ENCODE measurements at places on chromosomes 6 and 20.

- no peak for DNase-seq
Measured at GRCh38 chr6:165404296-165404695, 94.9 kb upstream of the C6orf118 start.

DNA sequence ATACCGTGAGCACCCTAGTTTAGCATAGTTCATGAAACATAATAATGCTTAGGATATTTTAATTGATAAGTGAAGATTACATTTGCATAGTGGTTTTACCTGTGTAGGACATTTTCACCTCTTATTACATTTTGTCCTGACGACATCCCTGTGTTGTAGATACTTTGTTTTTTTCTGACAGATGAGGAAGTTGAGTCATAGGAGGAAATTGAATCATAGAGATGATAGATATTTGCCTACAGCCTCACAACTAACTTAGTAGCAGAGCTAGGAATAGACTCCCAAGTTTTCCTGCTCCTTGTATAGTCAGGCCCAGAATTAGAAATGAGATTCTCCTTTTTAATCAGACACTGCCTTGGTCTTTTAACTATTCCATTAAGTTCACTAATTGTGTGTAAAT lies 100.5 kb upstream of the SUPT3H start:
- DNase-seq: no peak

DNA sequence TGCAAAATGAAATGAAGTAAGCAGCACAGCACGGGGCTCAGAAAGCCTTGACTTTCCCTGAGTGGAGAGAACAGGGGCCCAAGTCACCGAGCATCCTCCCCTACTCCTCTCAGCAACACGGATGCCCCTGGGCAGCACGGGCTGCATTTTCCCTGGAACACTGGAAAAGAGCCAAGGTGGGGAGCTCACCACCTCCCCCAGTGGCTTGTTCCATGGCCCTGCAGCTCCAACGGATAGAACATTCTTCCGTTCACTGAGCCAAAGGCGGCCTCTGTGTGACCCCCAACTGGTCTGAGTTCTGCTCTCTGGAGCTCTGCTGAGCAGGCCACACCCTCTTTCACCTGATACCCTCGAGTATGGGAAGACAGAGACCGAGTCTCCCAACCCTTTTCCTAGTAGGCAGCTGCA lies 20.8 kb upstream of the EMILIN3 start:
- no peak for DNase-seq

- no peak for DNase-seq
Measured at GRCh38 chr20:46255440-46256104, 52.7 kb downstream of the CDH22 start.

DNA sequence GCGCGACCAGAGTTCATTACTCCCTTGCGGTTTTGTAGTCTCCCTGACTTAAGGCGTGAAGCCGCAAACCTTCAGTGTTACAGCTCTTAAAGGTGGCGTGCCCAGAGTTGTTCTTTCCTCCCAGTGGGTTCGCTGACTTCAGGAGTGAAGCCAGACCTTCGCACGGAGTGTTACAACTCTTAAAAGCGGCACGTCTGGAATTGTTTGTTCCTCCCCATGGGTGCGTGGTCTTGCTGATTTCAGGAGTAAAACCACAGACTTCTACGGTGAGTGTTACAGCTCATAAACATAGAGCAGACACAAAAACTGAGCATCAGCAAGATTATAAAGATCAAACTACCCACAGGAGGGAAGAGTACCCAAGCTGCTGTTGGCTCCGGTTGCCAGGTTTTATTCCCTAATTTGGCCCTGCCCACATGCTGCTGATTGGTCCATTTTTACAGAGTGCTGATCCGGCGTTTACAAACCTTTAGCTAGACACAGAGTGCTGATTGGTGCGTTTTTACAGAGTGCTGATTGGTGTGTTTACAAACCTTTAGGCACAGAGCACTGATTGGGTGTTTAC lies 10.4 kb downstream of the TMEM14C start:
- DNase-seq: no peak

GRCh38 chr6:28943223-28943556 lies 19.4 kb upstream of the TRIM27 start:
- DNase-seq: no peak

- no peak for DNase-seq
Measured at GRCh38 chr6:124960757-124961463, 1.3 kb upstream of the RNF217 start.

DNA sequence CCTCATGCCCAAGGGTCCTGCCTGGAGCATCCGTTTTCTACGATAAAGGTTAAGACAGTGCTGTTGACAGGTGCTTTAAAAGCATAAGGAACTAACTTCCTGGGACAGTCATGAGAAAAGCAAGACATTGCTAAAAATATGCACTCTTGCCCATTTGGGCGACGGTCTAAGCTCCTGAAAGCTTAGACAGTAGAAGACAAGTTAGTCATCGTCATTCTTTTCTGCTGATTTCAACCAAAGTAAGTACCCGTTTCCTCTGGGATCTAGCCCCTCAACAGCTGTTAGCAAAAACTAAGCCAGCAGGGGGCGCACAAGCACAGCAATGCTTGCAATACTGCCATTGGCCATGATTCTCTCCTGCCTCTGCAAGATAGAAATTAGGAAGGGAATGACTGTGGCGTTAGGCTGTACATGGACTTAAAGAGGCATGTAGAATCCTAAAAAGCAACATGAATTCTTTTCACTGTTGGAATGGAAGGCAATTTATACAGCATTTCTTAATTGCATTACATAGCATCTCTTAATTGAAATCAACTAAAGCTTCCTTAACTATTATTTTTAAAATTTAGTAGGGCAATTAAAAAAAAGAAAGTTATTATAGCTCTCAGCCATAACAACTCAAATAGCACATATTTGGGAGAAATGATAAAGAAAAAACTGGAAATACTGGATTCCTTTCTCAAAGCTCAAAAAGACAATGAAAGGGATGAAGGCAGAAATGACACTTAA lies 147.8 kb upstream of the RALGAPA2 start:
- peak; percentile 75 for DNase-seq

DNA sequence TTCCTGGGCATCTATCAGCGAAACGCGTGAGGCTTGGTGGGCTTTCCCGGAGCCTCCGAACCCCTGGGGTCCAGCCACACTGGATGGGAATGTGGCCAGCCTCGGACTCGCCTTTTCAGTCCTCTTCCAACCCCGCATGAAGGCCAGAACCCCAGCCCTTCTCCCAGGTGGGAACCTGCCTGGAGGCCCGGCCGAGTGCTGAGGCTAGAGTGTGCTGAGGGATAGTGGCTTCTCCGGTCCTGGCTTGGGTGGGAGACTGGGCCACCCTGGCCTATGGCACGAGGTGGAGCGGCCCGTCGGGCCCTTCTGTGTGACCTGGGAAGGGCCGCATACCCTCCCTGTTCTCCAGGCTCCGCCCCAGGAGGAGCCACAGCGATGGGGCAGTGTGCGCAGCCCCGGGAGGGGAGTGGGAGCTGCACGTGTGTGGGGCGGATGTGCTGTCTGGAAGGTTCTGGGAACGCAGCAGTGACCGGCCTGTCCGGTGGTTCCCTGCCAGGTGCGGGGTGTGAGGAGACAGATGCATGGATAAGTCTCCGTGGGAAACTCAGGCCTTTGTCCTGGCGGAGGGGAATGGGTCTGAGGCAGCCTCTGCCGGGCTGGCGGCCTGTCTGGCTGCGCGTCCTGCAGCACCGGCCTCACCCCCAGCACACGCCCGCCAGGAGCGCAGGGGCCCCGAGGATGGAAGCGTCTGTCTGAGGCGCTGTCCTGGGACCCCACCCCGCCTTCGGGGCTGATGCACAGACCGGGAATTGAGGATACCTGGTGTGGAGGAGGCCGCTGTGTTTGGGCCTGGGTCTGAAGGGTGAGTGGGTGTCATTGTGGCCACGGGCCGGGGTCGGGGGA lies 1.1 kb upstream of the BHLHE23 start:
- no peak for DNase-seq

GRCh38 chr6:140236732-140237131 lies 862.3 kb upstream of the CITED2 start:
- DNase-seq: no peak

GRCh38 chr6:54697424-54697823 lies 149.1 kb upstream of the FAM83B start:
- no peak for DNase-seq

DNA sequence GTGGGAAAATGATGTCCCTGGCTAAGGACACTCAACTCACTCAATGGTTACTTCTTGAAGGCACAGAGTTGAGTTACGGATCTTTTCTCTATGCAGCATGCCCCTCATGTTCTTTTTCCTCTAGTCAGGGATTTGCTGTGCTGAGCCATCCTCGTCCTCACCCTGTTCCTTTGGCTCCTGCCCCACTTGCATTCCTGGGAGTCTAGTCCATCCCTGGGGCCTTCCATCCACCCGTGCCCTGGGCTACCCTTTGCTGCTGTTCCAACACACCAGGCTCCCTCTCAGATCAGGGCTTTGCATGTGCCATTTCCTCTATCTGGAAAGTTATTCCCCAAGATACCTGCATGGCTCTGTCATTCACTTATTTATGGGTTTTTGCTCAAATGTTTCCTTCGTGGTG lies 13.3 kb upstream of the KCNG1 start:
- no peak for DNase-seq

DNA sequence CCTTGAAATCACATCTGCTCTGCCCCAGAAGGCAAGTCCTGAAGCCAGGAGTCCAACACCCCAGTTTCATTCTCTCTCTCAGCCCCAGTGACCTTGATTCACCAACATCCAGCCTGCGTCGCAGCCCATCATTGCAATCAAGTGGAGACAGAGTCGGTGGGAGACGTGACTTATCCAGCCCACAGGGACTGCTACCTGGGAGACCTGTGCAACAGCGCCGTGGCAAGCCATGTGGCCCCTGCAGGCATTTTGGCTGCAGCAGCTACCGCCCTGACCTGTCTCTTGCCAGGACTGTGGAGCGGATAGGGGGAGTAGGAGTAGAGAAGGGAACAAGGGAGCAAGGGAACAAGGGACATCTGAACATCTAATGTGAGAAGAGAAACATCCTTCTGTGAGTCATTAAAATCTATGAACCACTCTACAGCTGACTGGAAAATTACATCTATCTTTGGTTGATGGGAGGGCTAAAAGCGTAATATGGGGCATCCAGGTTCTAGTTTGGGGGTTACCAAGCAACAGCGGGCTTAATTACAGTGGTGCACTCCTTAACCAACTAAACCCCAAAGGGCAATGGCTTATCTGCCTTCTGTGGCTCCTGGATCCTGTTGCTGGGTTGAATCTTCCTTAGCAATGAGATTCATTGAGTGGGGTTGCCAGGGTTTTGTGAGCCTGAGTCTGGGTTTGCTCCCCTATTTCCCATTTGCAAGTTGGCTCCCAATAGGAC lies 2.5 kb downstream of the LY6G6D start:
- DNase-seq: no peak

DNA sequence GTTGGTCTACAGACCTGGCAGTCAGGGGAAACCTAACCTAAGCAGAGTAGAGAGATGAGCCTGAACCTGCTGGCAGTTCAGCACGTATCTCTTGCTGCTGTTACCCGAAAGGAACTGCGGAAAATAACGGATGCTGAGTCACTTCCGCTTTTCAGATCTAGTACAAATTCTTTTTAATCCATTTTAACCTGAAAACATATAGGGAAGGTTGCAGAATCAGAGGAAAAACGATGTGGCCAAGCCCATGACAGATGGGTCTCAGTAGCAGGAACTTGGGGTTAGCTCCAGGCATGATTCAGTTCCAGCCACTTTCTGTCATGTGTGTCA lies 351.9 kb upstream of the PRND start:
- DNase-seq: peak; percentile 1

DNA sequence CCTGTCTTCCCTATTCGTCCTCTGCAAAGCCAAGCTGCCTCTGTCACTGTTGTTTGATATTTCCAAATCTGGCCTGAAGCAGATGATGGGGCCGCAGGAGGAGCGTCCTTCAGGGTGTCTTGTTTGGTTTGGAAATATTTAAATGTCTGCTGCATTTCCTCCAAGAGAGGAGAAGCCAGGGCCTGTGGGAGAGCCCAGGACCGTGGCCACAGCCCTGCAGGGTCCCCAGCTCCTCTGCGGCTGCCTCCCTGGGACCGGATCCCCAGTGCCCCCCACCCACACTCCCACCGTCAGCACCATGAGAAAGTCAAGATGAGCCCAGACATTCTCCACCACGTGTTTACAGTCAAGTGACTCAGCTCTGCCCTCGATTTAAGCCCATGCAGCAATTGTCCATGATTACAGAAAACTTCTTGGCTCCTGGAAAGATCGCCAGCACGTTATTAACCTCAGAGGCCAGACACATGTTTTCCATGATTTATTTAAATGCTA lies 18.2 kb downstream of the FOXF2 start:
- no peak for DNase-seq

GRCh38 chr20:11080781-11081377 lies 407.1 kb upstream of the JAG1 start:
- no peak for DNase-seq

GRCh38 chr6:7254980-7255835 lies 57.8 kb downstream of the SSR1 start:
- DNase-seq: no peak

GRCh38 chr6:2665146-2666070 lies 85.3 kb downstream of the MYLK4 start:
- DNase-seq: no peak

- DNase-seq: peak; percentile 64
Measured at GRCh38 chr20:35303735-35304491, 11.7 kb upstream of the FAM83C start.

GRCh38 chr20:1627200-1627550 lies 7.4 kb upstream of the SIRPB1 start:
- no peak for DNase-seq

GRCh38 chr6:14757418-14757817 lies 488.5 kb upstream of the JARID2 start:
- DNase-seq: no peak

GRCh38 chr6:150403458-150404246 lies 34.8 kb downstream of the IYD start:
- no peak for DNase-seq

GRCh38 chr20:44883214-44883902 lies 2.1 kb upstream of the YWHAB start:
- DNase-seq: no peak

DNA sequence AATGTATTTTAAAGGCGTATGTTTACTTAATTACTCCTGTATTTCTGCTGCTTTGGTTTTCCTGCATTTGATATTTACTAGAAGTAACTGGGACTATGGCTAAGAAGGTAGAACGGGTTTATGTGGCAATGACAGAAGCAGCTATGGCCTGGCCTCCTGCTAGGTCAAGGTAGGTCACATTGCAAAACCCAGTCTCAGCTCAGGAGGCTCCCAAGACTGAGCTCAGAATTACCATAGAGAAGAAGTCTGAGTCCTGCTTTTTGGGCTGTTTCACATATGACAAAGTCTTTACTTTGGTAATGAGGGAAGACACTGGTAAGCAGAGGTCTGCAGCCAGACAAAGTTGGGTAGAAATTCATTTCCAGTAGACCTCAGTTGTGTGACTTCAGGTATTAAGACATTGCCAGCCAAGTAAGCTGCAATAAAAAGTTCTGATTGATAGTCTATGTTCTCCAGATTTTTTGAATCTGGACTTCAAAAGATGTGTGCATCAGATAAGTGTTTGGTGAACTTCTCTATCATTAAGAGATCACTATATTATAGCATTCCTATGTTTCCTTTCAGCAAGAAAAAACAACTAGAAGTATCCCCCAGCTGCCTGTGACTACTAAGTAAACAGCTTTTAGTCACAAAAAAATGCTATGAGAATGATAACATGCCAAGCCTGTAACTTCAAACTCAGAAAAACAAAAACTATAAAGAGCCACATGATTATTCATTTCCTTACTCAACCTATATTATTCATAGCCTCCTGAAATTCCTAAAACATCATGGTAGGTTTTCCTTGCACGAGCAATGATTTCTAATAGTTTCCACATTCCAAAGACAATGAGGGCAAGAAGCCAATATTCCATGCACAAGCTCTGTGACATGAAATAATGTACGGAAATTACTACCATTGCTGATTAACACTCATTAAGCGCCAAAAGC lies 312.3 kb downstream of the HAO1 start:
- no peak for DNase-seq
